ENCODE measurements at places on chromosomes 11 and 22.

GRCh38 chr11:44453871-44454270, 111.6 kb upstream of the CD82 start:
- no peak for DNase-seq

GRCh38 chr11:93906486-93906885, 56.1 kb upstream of the VSTM5 start:
- no peak for DNase-seq

DNA sequence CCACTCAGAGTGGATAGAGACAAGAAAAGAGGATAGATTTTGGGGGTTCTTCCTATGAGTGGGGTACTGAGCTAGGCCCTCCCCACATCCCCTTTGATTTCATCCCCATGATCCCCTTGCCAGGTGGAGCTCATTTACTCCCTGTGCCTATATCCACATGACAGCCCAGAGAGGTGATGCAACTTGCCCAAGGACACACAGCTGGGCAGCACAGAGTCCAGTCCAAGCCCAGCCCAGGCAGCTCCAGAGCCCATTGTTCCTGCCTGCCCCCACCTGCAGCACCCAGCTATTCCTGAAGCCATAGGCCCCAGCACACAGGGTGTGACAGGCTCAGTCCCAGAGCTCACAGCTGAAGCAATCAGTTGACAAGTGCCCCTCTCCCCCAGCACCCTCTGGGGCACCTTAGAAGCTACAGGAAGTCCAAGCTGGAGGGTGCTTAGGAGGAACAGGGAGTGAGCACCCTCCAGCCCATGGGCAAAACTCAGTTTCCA, 41.7 kb downstream of the SHISAL1 start:
- DNase-seq: no peak

DNA sequence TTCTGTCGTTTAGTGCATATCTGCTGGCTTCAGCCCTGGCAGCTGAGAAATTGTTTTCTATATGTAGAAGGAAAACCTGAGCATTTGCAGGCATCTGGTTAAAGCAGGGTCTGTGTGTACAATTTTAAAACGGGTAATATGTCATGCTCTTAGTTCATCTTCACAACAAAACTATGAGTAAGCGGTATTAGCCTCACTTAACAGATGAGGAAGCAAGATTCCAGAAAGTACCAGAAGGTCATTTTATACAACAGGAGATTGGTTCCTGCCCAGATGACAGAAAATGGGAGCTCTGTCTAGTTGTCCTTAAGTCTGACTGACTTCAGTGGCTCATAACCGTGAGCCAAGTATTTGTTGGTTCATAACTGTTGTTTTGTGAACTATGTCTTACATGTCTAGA, 1.1 kb downstream of the TIMM10B start:
- DNase-seq: no peak

DNA sequence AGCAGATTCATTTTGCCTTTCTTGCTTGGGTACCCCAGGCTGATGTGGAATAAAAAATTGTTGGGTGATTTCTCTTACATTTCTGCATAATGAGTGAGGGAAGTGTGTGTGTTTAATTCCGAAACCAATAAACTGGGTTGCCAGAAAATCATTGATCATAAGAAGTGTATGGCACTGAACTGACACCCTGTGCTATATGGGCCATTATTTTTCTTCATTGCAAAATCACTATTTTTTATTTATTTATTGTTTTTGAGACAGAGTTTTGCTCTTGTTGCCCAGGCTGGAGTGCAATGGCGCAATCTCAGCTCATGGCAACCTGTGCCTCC, 14.6 kb upstream of the HIKESHI start:
- DNase-seq: no peak

- DNase-seq: no peak
Observed at GRCh38 chr11:30852091-30852490, 265.9 kb upstream of the MPPED2 start.

DNA sequence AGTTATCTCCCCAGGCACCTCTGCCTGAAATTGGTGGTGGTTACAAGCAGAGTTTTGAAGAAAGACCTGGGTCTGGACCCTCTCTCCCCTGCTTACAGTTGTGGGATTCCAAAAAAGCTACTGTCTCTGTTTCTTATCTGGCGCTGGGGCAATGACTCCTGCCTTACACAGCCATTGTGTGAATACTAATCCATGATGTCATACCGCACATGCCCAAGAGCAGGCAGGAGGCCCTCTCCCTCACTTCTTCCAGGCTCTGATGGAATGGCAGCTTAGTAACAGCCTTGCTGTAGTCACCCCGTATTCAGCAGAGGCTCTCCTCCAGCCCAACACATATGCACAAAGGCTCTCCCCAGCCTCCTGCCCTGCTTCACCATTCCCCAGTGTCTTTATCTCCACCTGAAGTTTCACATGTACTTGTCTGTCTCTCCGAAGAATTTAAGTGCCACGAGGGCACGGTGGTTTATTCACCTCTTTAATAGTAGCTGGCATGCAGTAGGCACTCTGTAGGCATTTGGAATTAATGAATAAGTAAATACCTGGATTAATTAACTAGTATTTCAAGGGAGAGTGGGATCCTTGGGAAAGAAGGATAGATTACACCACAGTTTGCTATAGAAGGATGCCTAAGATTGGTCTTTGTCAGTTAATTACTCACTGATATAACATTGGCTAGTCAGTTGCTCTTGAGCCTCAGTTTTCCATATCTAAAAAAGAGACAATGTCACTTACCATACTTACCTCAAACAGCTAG, 165.6 kb downstream of the ETS1 start:
- DNase-seq: no peak

GRCh38 chr11:5239046-5239445, 4.8 kb upstream of the HBD start:
- DNase-seq: no peak

- no peak for DNase-seq
Observed at GRCh38 chr11:120598517-120599257, 87.1 kb downstream of the GRIK4 start.

DNA sequence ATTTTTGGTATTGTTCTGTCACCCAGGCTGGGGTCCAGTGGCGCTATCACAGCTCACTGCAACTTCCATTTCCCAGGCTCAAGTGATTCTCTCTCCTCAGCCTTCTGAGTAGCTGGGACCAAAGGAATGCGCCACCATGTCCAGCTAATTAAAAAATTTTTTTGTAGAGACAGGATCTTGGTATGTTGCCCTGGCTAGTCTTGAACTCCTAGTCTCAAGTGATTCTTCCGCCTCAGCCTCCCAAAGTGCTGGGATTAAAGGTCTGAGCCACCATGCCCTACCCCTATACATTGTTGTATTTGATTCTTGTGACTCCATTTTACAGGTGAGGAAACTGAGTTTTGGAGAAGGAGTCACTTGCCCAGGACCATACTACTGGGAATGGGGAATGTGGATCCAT, 11.9 kb downstream of the KIAA1671 start:
- DNase-seq: no peak

DNA sequence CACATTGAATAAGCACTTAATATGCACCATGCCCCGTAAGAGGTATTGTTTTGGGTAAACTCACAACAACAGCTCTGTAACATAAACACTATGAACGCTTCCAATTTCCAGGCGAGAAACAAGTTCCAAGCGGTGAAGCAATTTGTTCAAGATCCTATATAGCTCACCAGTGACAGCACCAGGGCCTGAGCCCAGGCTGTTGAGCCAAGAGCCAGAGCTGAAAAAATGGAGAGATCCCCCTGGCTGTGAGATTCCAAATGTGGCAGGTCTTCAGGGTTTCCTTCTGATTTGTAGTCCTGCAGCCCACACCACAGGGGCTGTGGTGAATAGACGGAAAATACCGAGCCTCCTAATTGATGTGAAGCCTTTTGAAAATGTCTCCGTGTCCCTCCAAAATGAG, 268.0 kb upstream of the KIRREL3 start:
- DNase-seq: no peak

- peak; percentile 92 for DNase-seq
Observed at GRCh38 chr11:102341844-102342318, 5.1 kb upstream of the BIRC2 start.

- DNase-seq: peak; percentile 13
Observed at GRCh38 chr11:2470495-2470894, 25.7 kb downstream of the KCNQ1 start.

- DNase-seq: no peak
Observed at GRCh38 chr11:64406221-64406946, 47.4 kb downstream of the RPS6KA4 start.

GRCh38 chr11:44029977-44030911, 17.5 kb upstream of the ACCSL start:
- DNase-seq: peak; percentile 93

- no peak for DNase-seq
Observed at GRCh38 chr11:113022262-113022661, 61.0 kb downstream of the NCAM1 start.

DNA sequence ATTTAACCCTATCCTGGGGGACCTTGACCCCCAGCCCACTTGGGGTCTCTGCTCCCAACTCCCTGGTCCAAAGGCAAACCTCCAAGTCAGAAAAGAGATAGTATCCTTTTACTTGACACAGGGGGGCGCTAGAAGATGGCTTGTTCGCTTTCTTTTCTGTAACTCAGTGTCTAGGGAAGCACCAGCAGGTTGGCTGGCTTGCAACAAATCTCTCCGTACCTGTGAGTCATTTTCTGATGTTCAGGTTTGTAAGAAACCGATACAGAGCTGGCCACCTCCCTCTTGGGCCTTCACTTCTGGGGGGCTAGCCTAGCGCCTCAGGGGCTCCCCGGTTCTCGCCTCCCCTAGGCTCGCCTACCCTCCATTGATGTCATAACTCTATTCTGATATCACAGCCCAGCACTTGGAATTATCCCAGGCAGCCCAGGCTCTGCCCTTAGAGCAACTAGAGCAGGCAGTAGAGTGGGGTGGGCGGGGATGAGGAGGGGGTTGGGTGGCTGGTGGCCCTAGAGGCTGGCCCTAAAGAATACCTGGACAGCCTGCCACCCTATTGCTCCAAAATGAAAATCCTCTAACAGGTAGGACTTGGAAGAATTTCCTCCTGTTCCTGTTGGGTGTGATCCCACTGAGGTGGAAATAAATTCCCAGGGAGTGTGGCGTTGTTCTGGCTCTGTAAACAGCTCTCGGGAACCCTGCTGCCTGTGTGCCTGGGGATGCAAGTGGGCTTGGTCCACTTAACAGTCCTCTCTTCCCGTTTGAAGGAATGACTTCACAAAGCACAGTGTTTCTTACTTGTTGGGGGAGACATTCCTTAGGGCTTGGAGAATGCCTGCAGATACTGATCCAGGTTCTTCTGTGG, 69.4 kb downstream of the OSBP2 start:
- DNase-seq: peak; percentile 82

GRCh38 chr11:126637795-126638175, 282.3 kb downstream of the ST3GAL4 start:
- no peak for DNase-seq

GRCh38 chr11:47916361-47916841, 64.0 kb upstream of the PTPRJ start:
- peak; percentile 32 for DNase-seq

DNA sequence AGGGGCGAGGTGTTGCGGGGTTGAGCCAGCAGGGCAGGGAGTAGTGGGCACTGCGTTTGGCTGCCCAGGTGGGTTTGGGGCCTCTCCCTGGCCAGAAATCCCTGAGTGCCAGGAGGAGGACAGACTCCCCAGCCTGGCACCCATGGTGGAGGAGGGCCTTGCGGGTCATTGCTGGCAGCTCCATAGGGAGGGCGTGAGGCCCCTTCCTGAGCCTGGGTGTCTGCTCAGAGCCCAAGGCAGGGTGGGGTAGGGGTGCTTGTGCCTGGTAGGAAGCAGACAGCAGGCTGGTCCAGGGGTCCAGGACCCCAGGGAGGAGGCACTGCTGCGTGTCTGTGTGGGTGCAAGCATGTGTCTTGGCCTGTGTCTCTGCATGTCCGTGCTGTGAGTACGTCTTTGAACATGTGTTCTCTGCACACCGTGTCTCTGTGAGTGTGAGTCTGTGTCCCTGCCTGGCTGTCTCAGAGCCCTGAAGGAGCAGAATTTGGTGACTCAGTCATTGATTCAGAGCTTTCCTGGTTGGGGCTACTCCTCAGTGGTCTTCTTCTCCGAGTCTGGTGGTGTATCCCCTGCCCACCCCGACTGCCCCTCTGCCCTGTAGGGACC, 3.9 kb downstream of the TSPAN4 start:
- no peak for DNase-seq

- peak; percentile 21 for DNase-seq
Observed at GRCh38 chr11:119832202-119832935, 103.4 kb upstream of the NECTIN1 start.

DNA sequence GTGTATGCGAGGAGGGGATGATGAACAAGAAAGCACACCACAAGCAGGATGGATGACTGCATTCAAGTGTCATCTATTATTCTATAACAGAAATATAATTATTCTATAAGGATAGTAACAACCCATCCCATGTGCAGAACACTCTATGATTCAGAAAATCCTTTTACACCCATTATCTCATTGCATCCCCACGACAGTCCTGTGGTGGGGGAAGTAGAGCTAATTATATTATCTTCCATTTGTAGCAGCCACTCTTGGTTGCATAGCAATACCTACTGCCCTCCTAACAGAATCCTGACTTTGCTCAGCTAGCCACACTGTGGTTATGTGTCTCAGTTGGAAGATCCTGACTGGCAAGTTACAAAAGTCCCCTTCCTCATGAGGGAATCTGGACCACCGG, 406.5 kb upstream of the NARS2 start:
- DNase-seq: no peak

DNA sequence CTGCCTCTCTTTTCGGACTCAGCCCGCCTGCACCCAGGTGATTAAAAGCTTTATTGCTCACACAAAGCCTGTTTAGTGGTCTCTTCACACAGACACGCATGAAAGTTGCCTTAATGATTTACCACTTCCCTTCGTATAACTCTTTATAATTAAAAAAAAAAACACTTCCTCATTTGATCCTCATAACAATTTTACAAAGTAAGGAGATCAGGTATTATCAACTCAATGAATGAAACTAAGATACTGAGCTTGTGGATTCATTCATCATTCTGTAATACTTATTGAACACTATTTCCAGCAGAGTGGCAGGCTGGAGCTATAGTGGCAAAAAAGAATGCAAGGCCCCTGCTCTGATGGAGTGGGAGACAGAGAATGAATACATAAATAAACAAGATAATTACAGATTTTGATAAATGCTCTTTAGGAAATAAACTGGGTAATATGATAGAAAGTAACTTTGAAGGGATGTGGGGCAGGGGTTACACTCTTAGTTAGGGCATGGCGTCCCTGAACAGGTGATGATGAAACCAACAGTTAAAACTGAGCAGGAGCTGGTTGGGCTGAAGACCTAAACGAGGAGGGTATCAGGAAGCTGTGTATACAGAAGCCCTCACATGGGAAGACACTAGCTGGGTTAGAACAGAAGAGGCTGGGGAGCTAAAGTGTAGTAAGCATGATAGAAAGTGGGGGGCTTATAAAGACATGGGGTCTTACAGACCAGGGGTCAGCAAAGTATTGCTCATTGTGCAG, 5.4 kb upstream of the CRTAM start:
- DNase-seq: no peak

GRCh38 chr22:20751185-20751851, 22.6 kb upstream of the SERPIND1 start:
- no peak for DNase-seq

DNA sequence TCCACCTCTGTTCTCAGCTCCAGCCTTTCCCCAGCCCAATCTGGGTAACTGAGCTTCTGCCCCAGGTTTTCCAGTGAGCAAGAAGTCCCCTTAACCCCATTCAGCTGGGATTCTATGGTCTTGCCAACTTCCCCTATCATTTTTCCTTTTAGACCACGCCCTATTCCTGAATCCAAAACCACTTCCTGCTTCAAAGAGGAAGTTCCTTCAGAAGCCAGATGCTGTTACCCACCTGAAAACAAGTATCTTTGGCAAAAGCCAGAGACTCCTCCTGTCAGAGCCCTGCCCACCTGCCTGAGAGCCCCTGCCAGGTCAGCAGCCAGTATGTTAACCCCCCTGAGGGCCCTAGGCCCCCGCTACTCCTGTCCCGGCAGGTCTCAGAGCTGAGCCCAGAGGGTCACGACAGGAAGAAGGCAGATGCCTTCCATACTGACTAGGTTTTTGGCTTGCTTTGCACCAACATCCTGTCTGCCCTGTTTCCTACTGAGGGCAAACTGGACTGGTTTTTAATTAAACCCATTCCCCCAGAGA, 20.3 kb upstream of the MICAL2 start:
- DNase-seq: no peak

Measured in adrenal gland (tissue), 19 donors.